AG04450 (cell line): ENCODE measurements at places on chromosomes 16 and 17. TPM values are rescaled to one million over a fixed set of nuclear protein-coding genes. Genes with fewer than 3 reads are reported as not detected.

Gene CDR2L
- 8.4 and 11.4 TPM in 2 replicates for polyA plus RNA-seq

- DNase-seq: no peak
Measured at GRCh38 chr17:82449131-82449882, 1.2 kb downstream of the CYBC1 start.

GRCh38 chr16:19085679-19086200 lies 18.3 kb downstream of the COQ7 start:
- no peak for DNase-seq

- DNase-seq: no peak
Measured at GRCh38 chr17:41184480-41184961, at the start of gene KRTAP4-1. TSS of gene KRTAP4-1 (minus strand) at chr17:41184911. CDS start at chr17:41184854, 57 bp downstream.

Gene FOXC2
- polyA plus RNA-seq: 0.79 and 1.6 TPM in 2 replicates
